ENCODE measurements at places on chromosomes 1 and 21.
A peak's percentile ranks its signal among the peaks of the same experiment; 100 is the strongest.

GRCh38 chr21:42493109-42494060, 2.6 kb downstream of the RSPH1 start:
- no peak for DNase-seq

GRCh38 chr1:112253366-112253765, 142.6 kb upstream of the CTTNBP2NL start:
- DNase-seq: no peak

GRCh38 chr21:44090325-44090724, 16.9 kb upstream of the PWP2 start:
- DNase-seq: no peak

- DNase-seq: no peak
Observed at GRCh38 chr1:15089258-15089992, 64.1 kb upstream of the TMEM51 start.

GRCh38 chr1:173426057-173426456, 51.1 kb upstream of the PRDX6 start:
- DNase-seq: no peak

DNA sequence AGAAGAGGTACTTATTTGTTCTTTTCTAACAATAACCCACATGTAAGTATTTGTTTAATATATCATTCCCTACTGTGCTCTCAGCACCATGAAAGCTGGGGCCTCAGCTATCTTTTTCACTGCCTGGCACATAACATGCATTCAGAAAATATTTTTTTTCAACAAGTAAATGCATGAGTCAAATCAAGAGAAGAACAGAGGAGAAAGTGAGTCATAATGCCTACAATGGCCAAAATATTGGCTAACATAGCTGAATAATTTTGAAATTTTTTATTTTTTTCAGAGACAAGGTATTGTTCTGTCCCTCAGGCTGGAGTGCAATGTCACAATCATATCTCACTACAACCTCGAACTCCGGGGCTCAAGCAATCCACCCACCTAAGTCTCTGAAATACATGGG, 252.2 kb upstream of the ADAMTS5 start:
- no peak for DNase-seq

DNA sequence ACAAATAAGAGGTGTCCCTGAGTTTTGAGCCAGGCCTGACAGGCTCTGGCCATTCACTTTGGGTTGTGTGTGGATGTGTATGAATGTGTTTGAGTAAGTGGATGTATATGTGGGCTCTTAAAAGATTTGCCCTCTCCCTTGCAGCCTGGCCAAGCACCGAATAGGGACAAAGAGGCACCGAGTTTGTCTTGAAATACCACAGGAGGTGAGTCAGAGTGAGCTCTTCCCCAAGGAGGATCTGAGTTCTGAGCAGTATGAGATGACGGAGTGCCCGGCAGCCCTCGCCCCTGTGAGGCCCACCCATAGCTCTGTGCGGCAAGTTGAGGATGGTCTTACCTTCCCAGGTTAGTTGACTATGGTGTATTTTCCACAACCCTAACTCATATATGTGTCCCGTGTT, 19.0 kb downstream of the KDM4A start:
- DNase-seq: no peak

GRCh38 chr1:229759037-229759435, 133.0 kb downstream of the URB2 start:
- no peak for DNase-seq

GRCh38 chr1:197388801-197389200, 120.7 kb downstream of the CRB1 start:
- DNase-seq: no peak

GRCh38 chr1:59096501-59096900, 200.4 kb upstream of the FGGY start:
- DNase-seq: no peak

- no peak for DNase-seq
Observed at GRCh38 chr1:198912046-198912445, 273.2 kb downstream of the PTPRC start.

- peak; percentile 44 for DNase-seq
Observed at GRCh38 chr1:152495066-152495675, 15.4 kb upstream of the LCE5A start.

DNA sequence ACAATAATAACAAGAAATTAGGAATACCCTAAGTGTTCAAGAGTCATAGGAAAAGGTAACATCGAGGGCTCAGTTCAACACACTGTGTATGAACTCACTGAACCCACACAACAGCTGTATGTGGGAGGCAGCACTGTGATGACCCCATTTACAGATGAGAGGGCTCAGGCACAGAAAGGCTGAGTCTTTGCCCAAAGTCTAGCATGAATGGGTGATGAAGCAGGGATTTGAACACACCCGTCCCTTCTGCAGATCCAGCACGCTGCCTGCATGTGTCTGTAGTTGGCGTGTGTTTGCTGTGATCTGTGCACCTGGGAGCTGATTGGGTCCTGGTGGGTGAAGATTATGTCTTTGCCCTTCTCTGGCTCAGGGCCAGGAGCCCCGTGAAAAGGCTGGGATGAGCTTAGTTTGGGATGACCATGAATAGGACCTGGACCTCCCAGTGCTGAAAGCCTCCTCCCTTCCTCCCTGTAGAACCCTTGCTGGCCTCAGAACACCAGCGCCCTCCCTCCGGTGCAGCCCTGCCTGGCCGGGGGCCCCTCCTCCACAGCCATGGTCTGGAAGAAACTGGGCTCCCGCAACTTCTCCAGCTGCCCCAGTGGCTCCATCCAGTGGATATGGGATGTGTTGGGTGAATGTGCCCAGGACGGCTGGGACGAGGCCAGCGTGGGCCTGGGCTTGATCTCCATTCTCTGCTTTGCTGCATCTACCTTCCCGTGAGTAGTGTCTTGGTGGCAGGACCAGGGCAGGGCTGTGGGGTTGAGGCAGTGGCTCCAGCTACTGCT, 5.2 kb downstream of the SLC66A1 start:
- no peak for DNase-seq

DNA sequence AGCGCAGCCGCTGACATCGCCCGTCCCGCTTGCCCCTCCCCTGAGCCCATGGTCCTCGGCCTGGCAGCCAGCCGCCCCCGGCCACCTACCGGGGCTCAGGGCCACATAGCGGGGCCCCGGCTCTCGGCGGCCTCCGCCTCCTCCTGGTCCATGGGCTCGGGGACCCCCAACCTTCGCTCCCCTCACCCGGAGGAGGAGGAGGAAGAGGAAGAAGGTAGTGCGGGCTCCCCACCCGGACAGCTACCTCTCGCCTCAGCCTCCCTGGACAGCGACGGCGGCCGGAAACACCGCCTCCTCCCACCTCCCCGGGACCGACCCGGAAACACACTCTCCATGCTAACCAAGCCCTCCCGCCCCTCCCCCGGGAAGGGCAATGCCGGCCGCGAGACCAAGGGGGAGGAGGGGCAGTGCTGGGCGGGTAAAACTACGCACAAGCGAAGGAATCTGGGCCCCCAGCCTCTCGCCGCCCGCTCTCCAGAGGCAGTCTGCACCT, at the start of gene KIAA0319L:
Gene KIAA0319L, minus strand, starts transcription at position 286 of the 493 bp plus-strand sequence. CDS start 2,912 bp downstream, outside the sequence.
- peak; percentile 83 for DNase-seq

GRCh38 chr1:169119405-169119804, 12.9 kb downstream of the ATP1B1 start:
- DNase-seq: no peak

GRCh38 chr1:212463565-212464285, 31.0 kb downstream of the NENF start:
- DNase-seq: no peak

GRCh38 chr1:15185617-15186016, 32.1 kb downstream of the TMEM51 start:
- no peak for DNase-seq

- DNase-seq: peak; percentile 32
Observed at GRCh38 chr1:229129301-229130027, 141.4 kb upstream of the RAB4A start.

DNA sequence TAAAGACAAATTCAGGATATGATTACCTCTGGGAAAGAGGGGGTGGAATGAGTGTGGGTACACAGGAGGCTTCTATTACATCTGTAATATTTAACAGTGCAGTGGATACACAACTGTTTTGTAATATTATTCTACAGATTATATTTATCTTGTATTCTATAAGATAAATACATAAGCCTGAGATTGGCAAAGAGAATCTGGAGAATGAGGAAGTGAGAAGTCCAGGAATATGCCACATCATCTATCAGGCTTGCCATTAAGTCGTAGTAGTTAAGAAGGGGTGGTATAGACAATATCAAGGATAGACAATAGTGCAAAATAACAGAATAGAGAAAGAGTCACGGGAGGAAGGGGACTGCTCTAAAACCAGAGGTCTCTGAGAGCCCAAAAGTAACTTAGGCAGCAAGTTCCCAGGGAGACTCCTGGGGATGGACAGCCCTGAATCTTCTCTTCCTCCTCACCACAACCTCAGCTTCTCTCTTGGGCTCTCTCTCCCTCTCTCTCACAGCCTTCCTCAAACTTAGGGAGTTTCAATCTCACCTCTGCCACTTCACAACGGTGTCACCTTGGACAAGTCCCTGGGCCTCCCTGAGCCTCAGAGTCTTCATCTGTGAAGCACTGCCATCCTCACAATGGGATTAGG, 14.0 kb upstream of the PTAFR start:
- no peak for DNase-seq

DNA sequence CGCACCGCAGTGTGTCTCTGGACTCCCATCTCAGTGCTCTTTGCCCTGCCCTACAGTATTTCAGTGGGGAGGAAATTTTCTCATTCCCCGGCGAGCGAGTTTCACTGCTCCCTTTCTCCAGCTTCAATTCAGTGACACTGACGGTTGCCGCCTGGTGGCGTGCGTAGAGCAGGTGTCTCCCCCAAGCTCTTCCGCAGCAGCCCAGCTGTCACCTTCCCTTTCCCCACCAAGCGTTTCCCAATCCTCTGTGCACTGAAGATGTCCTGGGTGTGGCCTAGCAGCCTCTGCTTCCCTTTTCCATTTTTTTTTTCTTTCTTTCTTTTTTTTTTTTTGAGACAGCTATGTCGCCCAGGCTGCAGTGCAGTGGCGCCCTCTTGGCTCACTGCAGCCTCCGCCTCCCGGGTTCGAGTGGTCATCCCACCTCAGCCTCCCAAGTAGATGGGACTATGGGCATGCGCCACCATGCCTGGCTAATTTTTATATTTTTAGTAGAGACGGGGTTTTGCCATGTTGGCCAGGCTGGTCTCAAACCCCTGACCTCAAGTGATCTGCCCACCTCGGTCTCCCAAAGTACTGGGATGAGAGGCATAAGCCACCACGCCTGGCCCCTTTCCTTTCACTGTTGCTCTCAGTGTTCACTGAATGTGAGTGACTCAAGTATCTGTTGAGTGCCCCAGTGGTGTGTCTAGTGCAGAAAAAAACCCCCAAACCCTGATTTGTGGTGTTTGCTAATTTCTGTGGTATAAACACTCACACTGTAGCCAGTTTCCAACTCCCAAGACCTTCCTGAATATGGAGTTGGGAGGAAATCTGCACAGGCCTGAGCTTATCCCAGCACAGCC, 30.1 kb downstream of the TNFRSF1B start:
- no peak for DNase-seq
